ENCODE measurements at places on chromosomes 7 and 10. TPM values are rescaled to one million over a fixed set of nuclear protein-coding genes. Genes with fewer than 3 reads are reported as not detected.

NODAL gene
- total RNA-seq, result not detected

NUTM2E gene
- total RNA-seq, result not detected

ZCWPW1 gene
- total RNA-seq, result 0.76 TPM

AKR1D1 gene
- not detected for total RNA-seq

HABP2 gene
- total RNA-seq, result not detected

PRPS1L1 gene
- total RNA-seq, result not detected

NPFFR1 gene
- total RNA-seq, result not detected

PLCE1 gene
- total RNA-seq, result 1.0 TPM

OR6V1 gene
- not detected for total RNA-seq

ANAPC16 gene
- total RNA-seq, result 69.7 TPM

PDZD7 gene
- total RNA-seq, result 0.51 TPM

POLR1F gene
- total RNA-seq, result 20.2 TPM

OLAH gene
- total RNA-seq, result 0.26 TPM

C10orf62 gene
- total RNA-seq, result not detected

UBN2 gene
- total RNA-seq, result 2.8 TPM

EEF1AKMT2 gene
- total RNA-seq, result 11.6 TPM

SLF2 gene
- total RNA-seq, result 22.8 TPM

VAX1 gene
- not detected for total RNA-seq

SPDYE6 gene
- not detected for total RNA-seq

MALRD1 gene
- total RNA-seq, result not detected

FGL2 gene
- total RNA-seq, result 0.13 TPM

DYNC1I1 gene
- total RNA-seq, result 14.0 TPM

ZNF786 gene
- 4.9 TPM for total RNA-seq

SLIT1 gene
- under 0.01 TPM for total RNA-seq

ZPBP gene
- total RNA-seq, result not detected

LIPN gene
- total RNA-seq, result not detected

FRAT1 gene
- total RNA-seq, result 3.9 TPM

CEP55 gene
- 37.1 TPM for total RNA-seq

SH2D4B gene
- under 0.01 TPM for total RNA-seq

STEAP4 gene
- not detected for total RNA-seq

GNAT3 gene
- not detected for total RNA-seq

TMEM130 gene
- total RNA-seq, result not detected

KCNK18 gene
- total RNA-seq, result not detected

PIK3AP1 gene
- total RNA-seq, result under 0.01 TPM

HMX2 gene
- not detected for total RNA-seq

PTN gene
- not detected for total RNA-seq

TDRD1 gene
- total RNA-seq, result not detected

GDF2 gene
- not detected for total RNA-seq

PHYH gene
- 5.8 TPM for total RNA-seq

KDM7A gene
- total RNA-seq, result 11.3 TPM

INHBA gene
- 0.51 TPM for total RNA-seq

ABCB1 gene
- total RNA-seq, result 1.0 TPM

GRID1 gene
- under 0.01 TPM for total RNA-seq

TNS3 gene
- 11.8 TPM for total RNA-seq

SPDYE11 gene
- not detected for total RNA-seq

CFAP58 gene
- 0.89 TPM for total RNA-seq

RARRES2 gene
- 0.51 TPM for total RNA-seq

CNNM2 gene
- 1.2 TPM for total RNA-seq

BAIAP2L1 gene
- total RNA-seq, result 0.25 TPM

AHR gene
- total RNA-seq, result 85.4 TPM

SLC18A3 gene
- total RNA-seq, result not detected

KCND2 gene
- total RNA-seq, result 0.13 TPM

ELN gene
- total RNA-seq, result 6.2 TPM

SP8 gene
- not detected for total RNA-seq

HOXA4 gene
- total RNA-seq, result 0.51 TPM

VSTM4 gene
- 0.39 TPM for total RNA-seq

MYL10 gene
- not detected for total RNA-seq

ARHGAP22 gene
- 2.7 TPM for total RNA-seq

Measured in dermis microvascular lymphatic vessel endothelial cell (primary cell).